ENCODE measurements at places on chromosomes 4 and X.

GRCh38 chr4:94527556-94528233, 76.0 kb downstream of the PDLIM5 start:
- DNase-seq = no peak

- no peak for DNase-seq
These were observed 147.6 kb upstream of the ANXA10 start for GRCh38 chr4:167944721-167945120.

- no peak for DNase-seq
These were observed 42.1 kb downstream of the NFKB1 start for GRCh38 chr4:102543030-102543928.

DNA sequence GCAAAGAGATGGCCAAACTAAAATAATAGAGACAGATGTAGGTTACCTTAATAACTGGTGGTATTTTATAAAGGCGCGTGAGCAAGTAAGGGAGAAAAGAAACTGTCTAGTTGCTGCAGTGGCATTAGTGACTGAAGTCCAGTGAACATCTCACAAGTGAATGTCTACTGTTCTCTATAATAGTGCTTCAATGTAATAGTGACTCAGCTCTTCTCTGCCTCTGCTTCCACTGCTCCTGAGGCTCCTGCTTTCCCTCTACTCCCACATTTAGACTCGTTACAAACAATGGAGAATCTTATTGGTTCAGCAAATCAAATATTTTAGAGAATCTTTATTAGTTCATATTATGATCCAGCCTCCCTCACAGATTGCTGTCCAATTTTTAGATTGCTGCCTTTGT, 779.1 kb upstream of the HTR2C start:
- DNase-seq = no peak

GRCh38 chr4:49044270-49044669, 58.2 kb downstream of the CWH43 start:
- DNase-seq = no peak
